ENCODE measurements at places on chromosomes 2 and 18.

DNA sequence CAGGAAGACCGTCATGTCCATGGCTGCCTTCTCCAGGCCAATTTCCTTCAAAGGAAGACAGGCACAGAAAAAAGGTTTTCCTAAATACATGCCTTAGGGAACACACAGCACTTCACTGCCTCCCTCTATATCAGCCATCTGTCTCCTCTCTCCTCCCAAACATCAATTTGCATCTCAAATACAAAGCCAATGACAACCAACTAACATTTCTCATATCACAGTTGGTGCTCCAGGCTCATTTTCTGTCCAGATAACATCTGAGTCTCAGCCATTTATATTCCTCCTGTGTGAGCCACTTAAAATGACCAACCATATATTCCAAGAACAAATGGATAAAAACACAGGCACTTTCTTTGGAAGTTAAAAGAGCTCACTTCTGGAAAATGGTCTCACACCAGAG is 62.5 kb upstream of the ACAA2 start:
- DNase-seq, result no peak

DNA sequence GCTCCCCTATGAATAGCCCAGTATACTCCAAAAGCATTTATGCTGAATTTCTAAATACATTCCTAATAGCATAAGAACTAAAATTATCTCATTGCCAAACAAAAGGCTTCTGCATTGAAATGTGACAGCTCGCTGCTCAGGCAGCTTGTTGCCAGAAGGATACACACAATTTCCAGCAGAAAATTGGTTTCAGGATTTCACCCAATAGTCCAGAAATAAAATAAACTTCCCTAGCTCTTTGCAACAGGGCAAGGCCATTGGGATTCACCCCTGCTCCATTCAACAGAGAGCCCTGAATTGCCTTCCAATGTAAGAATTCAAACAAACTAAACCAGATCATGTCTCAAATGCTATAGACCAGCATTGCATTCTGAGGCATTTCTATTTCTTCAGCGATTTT is 70.7 kb downstream of the RBM43 start:
- DNase-seq, result no peak

GRCh38 chr2:237752761-237753165 is 45.8 kb upstream of the RBM44 start:
- no peak for DNase-seq

- no peak for DNase-seq
Observed at GRCh38 chr18:30248056-30248455, 794.5 kb downstream of the DSC3 start.

GRCh38 chr2:209526561-209526960 is 102.7 kb downstream of the MAP2 start:
- DNase-seq, result no peak

GRCh38 chr2:115606350-115606749 is 1163.9 kb downstream of the DPP10 start:
- no peak for DNase-seq

GRCh38 chr2:50613161-50613560 is 418.8 kb downstream of the NRXN1 start:
- DNase-seq, result no peak

DNA sequence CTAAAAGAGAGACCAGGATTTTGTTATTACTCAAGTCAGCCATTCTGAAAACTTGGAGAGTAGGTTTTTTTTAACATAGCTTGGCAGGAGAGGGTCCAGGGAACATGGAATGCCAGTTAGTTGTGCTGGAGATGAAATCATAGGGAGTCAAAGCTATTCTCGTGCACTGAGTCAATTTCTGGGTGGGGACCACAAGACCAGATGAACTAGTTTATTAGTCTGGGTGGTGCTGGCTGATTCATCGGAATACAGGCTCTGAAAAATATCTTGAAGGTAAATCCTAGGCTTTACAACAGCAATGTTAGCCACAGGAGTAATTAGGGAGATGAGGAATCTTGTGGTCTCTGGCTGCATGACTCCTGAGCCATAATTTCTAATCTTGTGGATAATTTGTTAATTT is 921.4 kb downstream of the TRIB2 start:
- no peak for DNase-seq

GRCh38 chr2:203803053-203803429 is 64.5 kb upstream of the CTLA4 start:
- DNase-seq, result no peak

DNA sequence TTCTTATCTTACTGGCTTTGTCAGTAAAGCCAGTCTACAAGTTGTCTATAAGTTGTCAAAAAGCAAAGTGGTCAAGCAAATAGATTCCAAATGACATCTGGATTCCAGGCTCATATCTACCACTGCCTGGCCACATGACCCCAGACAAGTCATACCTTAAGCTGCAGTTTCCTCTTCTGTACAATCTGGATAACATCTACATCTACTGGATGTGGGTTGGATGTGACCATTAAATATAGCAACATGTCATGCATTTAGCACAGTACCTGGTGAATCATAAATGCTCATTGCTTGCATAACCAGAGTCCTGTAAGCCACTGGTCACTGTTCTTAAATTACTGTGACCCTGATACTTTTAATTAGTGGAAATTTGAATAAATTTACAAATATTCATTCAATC is 16.8 kb downstream of the COBLL1 start:
- DNase-seq, result no peak

DNA sequence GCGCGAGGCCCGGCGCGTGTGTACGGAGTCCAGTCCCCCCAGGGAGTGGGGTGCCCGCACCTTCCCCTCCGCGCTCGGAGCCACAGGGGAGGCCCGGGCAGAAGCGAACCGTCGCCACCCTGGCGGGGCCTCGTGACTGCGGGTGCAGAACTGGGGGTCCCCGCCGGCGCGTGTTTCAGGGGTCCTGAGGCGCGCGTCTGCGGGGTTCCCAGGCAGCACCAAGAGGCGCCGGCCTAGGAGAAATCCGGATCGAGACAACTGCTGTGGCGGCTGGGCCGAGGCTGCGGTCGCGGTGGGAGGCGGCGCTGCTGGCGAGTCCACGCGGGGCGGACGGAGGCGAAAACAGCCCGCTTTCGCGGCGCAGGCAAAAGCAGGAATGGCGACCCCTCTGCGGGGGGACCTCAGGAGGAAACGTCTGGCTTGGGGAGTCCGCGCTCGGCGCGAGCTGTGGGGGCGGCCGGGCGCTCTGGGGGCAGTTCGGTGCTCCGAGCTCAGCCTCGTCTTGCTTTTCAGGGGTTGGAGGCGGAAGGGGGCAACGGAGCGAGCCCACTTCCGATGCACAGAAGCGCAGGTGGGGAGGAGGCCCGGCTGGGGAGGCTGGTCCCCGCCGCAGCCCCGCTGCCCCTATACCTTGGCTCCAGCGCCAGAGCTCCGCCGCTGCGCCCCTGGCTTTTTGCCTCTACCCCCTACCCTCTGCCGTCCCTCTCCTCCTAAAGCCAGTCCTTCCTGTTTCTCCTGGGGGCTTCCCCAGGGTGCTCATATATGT is 81.5 kb upstream of the LDLRAD4 start:
- peak; percentile 68 for DNase-seq

DNA sequence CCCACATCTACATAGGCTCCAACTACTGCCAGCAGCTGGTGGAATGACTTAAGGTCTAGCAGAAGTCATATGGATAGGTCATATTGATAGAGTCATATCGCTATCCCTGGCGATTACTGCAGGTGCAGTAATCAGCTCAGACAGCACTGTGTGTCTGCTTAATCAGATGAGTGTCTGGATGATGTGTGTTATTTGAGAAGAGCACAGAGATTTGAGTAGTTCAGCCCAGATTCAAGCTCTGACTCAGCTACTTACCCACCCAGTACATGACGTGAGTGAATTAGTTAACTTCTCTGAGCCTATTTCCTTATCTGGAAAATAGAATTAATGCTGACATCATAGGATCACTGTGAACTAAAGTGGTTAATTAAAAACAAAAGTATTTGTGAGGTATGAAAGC is 78.9 kb downstream of the EHD3 start:
- DNase-seq, result no peak

DNA sequence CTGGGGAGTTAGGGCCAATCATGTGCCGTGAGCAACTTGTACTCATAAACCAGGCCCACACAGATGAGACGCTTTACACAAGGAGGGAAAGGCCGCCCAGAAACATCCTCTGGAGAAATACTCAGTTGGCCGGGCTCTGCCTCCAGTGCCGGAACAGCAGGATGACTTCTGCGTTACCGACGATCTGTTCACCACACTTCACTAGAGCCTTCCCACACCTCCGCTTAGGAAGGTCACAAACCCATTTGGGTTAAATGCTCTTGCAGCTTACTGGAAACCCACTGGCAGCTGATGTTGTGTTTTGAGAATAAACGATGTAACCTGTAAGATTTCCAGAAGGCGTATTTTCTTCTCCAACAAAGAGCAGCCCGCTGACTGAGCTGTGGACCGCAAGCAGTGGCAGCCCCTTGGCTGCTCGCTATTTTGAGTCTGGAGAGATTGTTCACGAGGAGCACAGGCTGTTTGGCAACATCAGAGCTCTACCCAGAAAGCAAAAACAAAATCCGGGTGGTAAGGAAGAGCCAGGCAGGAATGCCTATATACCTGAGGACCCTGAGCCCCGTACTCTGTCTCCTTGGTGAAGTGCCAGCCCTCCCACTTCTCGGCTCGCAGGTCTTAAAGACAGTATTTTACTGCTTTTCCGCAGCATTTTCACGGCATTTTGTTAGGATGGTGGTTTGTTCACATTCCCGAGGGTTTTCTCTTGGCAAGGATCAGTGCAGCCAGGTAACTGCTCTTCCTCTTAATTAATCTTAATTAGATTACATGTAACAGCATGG is 44.0 kb downstream of the COLEC12 start:
- DNase-seq, result no peak

- no peak for DNase-seq
Observed at GRCh38 chr2:140200764-140201163, 1420.6 kb upstream of the NXPH2 start.

GRCh38 chr18:78620326-78620725 is 359.3 kb upstream of the SALL3 start:
- DNase-seq, result no peak

GRCh38 chr2:234483568-234484251 is 13.2 kb downstream of the ARL4C start:
- DNase-seq, result no peak

DNA sequence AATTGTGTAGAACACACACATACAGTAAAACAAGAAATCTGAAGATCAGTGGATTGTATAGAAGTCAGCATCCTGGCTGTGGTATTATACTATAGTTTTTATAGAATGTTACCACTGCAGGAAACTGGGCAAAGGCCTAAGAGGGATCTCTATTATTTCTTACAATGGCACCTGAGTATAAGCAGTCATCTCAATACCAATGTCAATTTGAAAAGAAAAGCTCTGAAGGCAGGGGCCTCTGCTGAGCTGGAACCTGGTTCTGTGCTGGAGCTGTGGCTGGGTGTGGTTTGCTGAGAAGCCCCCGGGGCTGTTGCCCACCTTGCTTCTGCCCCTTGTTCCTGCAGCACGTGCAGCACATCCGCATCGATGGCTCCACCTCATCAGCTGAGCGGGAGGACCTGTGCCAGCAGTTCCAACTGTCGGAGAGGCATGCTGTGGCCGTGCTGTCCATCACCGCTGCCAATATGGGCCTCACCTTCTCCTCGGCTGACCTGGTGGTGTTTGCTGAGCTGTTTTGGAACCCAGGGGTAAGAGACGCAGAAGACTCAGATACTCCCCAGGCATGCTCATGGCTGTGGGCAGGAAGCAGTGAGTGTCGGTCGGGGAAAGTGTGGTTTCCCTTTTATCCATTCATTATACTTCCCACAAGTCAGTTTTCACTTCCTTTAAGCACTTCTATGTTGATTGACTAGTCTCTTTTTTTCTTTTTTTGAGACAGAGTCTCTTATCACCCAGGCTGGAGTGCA is 23.5 kb upstream of the RPL37A start:
- DNase-seq, result no peak

DNA sequence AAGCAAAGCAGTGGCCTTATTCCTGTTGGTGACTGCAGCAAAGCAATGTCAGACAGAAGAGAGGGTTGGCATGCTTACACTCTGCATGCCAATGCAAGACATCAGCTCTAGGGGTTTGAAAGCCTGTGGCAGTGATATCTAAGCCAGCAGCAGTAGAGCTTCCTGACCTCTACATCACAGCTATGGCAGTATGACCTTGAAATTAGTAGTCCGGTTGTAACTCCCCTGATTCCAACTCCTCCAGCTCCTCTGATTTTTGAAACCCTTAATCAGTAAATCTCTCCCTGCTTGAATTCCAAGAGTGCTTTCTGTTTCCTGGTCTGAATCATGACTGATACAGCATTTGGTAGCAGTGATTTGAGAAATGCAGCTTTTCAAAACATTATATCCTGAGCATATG is 60.0 kb upstream of the LRP1B start:
- DNase-seq, result no peak

DNA sequence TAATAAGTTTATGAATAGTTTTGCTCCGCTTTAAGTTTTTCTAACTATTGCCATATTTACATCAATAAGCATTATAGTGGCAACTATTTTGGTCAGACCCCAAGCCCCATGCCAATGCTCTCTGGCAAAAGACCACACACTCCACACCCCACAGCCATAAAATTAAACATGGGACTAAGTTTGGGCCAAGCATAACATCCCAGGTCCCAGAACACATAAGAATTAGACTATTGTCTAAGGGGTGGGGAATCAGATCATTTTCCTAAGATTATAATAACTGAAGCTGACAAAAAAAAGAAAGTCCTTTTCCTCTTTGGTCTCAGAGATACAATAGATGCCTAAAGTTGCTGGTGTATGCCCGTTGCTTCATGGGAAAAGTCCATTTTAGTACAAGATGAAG is 46.3 kb downstream of the EXOC6B start:
- no peak for DNase-seq

DNA sequence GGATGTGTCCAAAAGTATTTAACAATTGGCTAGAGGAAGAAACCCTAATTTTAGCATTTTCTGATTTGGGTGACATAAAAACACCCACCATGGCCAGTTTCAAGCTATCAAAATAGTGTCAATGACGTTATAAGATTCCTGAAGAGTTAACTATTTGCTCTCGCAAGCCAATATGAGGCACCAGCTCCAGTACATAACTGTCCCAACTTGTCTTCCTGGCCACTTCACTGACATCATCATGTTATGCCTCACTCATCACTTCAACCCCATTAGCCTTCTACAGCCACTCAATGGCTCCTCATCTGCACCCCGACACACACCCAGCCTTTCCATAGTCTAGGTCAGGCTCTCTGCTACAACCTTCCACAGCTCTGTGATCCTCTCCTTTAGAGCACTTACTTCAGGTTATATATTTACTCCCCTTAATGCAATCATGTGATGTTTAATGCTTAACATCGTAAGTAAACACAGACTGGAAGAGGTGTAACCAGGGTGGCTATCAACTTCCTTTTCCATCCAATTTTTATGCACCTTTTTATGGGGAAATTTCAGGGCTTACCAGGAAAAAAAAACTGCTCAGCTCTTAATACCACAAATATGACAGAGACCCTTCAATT is 158.7 kb downstream of the VWC2L start:
- no peak for DNase-seq

Data from HuH-7 (cell line).